Left forelimb (tissue), 1 donor: ENCODE measurements at places on chromosomes 2 and 18.

GRCh38 chr2:184689638-184690037, 91.3 kb downstream of the ZNF804A start:
- no peak for DNase-seq

- no peak for DNase-seq
Measured at GRCh38 chr2:215722986-215723630, 287.2 kb upstream of the FN1 start.

DNA sequence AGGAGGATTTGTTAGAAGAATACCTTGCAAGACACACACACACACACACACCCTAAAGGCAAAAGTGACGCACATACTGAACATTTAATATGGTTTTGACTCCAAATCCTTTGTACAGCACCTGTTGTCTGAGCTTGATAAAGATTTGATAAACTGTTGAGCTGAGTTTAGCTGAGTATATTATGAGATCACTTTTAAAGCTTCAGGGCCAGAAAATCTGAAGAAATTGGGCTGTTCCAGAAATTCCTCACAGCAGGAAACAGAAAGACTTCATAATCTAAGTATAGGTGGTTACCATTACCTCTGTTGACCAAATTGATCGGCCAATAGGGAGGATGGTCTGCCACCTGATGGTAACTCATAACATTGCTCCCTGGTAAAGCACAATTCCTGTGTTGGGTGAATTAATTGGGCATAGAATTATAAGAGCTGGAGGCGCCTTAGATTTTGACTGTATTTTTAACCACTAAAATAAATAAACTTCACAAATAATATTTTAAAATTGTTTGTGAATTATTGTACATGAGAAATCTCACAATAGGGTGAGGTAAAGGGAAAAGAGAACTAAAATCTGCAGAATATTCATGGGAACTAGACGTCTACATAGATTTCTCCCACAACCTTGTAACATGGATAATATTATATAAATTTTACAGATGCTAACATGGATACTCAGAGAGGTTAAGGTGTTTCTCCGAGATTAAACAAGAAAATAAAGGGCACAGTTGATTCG, 21.8 kb upstream of the RPIA start:
- no peak for DNase-seq

DNA sequence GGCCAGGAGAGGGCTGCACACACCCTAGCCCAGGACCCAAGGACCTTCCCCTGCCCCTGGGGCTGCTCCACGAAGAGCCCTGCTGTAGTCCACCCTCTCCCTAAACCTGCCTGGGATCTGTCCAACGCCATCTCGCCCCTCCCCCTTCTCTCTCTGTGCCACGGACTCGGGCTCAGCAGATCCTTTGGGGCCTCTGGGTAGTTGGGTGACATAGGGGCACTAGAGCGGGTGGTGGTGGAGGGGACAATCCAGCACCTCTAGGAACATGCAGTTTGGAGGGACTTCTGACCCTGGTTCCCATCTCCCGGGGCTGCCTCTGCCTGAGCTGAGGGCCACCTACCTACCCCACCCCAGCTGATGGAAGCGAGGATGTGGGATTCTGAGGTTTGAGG, 7.3 kb upstream of the CRYBA2 start:
- no peak for DNase-seq

- no peak for DNase-seq
Measured at GRCh38 chr2:144703852-144704708, 184.2 kb upstream of the ZEB2 start.

GRCh38 chr2:72147303-72147971, at the start of gene CYP26B1:
CYP26B1 (minus strand) TSS chr2:72147862; CDS start chr2:72147834, 28 bp downstream.
- peak; percentile 68 for DNase-seq

- DNase-seq, result no peak
Measured at GRCh38 chr2:80073134-80073561, 231.4 kb downstream of the LRRTM1 start.

DNA sequence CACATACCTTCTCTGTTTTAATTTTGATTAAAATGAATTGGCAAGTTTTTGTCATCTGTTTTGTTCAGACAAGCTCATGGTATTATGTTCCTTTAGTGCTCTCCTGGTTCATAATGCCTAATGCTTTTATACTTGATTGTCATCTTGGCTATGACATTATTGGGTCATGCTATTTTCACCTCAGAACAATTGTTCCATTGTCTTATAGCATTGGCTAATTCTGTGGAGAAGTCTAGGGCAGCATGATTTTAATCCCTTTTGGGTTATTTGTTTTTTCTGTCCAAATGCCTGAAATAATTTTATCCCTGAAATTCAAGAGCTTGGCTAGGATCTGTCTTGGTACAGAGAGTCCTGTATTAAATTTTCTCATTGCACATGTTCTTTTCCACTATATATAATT, 83.8 kb upstream of the CCDC85A start:
- no peak for DNase-seq

- peak; percentile 83 for DNase-seq
Measured at GRCh38 chr2:222709191-222709891, 37.9 kb downstream of the MOGAT1 start.

DNA sequence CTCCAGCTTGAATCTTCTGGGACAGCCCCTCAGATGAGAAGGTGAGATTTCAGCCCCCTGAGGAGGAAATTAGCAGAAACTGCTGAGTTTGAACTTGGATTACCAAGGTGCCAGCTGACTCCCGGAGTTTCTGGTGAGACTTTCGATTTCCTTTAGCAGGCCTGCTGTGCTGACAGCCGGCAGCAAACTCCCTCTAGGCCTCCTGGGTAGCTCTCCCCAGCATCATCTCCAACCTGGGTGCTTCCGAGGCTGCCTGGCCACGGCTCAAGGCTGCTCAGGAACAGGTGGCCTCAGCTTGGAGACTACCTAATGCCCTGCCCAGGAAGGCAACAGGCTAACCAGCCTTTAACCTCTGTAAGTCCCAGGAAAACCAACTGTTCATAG, 16.5 kb downstream of the SDC1 start:
- no peak for DNase-seq

DNA sequence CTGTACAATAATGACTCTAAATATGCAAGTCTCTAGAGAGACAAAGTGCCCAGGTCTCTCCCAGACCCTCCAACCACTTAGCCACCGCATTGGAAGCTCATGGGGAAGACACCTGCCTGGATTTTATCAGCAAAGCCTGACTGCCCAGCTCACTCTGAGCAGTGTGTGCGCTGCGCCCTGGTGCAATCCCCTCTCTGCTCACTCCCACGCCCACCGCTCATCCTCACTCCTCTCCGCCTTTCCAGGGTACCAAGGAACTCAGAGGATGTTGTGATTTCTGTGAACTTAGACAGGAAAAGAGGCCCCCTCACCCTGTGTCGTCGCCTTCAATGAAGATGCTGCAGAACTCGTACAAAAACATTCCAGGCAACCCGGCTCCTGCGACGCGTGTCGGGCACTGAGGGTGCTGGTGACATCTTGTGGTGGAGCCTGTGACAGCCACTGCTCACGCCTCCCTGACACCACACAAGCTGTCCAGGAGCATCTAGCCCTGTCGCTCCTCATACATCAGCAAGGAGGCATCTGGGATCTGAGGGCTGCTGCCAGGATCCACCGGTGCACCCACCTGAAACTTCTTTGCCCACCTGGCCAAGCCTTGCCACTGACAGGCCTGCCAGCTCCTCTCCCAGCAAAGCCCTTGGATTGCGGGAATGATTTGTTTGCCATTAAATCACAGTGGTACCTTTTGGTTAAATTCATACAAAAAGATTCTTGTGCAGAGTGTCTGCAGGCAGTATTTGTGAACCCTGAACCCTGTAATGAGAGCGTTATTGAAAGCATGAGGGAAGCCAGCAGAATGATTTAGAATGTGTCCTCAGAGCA, 220.4 kb downstream of the ZNF516 start:
- no peak for DNase-seq

- no peak for DNase-seq
Measured at GRCh38 chr2:100413571-100413970, 3.9 kb downstream of the CHST10 start.

DNA sequence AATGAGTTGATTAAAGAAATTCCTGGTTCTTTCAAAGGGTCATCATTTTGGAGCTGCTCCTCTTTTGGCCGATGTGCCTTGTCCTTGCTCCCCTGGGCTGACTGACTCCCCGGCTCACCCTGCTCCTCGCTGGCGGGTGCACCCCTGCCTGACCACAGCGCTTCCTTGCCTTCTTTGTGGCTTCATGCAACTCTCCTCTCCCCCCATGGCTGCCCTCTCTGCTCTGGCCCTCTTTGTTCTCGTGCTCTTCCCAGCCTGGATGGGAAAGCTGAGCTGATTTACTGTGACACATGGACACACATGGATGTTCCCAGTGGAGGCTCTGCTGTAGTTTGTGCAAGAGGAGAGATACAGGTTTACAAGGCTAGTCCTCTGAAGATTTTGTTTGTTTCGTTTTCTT, 234.6 kb downstream of the HAUS1 start:
- DNase-seq, result no peak

DNA sequence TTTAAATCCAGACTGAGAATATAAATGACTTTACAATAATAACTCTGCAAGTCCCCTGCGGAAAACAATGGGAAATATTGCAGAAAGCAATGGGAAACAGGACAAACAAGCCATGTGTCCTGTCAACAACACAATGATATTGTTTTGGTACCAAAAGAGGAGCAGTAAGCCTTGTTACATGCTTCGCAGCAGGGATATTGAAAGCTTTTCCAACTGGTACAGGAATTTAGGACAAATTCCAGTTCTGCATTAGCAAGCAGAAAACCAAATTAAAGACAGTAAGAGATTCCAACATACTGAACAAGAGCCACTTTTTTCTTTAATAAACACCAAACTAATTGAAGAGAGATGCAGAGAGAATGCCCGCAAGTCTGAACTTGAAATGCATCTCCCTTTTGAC, 30.0 kb downstream of the FRZB start:
- DNase-seq, result no peak

- no peak for DNase-seq
Measured at GRCh38 chr18:27750014-27750413, 426.9 kb downstream of the CDH2 start.

- no peak for DNase-seq
Measured at GRCh38 chr18:55250768-55251173, 291.5 kb upstream of the CCDC68 start.

- no peak for DNase-seq
Measured at GRCh38 chr2:55269645-55269990, 587 bp upstream of the MTIF2 start.

DNA sequence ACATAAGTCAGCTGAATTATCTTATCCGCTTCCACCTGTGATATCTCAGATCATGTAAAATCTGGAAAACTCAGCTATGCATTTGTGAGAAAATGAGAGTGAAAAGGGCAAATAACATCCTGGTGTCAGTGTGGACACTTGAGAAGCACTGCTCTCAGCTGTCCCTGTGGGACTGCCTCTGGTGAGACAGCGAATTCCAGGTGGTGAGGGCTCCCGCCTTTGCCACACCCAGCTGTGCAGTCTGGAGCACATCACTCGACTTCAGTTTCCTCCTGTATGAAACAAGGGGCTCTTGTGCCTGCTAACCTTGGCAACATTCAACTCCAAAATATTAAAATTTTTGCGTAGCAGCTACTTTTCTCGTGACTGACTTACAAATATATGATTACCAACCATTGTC, 194.9 kb upstream of the BOD1L2 start:
- DNase-seq, result no peak

GRCh38 chr2:202592566-202592965, 42.2 kb upstream of the FAM117B start:
- no peak for DNase-seq

- no peak for DNase-seq
Measured at GRCh38 chr2:66960161-66960560, 437.0 kb upstream of the ETAA1 start.

DNA sequence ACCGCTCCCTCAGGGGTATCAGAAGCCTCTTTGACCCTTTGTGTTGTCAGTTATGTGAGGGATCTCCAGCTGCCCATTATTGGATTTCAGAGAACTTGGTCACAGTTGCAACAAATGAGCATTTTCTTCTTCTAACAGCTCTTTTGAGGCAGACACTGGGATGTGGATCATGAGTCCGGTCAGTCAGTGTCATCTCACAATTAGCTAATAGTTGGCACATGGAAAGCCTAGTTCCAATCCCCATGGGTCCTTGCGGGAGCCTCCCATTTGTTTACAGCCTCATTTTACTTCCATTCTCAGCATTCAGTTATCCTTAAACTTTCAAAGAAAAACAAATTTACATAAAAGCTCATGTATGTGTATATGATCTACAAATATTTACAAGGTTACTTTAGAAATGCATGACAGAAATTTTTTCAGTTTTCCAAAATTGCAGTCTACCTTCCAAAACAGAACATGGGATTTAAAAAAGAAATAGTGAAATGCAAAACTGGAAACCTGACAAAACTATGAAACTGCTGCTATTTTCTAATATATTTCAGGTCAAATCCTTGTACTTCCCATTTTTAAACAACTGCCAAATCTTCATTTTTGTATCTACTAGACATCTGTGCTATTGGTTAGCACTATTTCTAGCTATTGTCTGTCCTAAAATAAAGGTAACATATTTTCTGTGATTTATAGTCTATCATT, 547.1 kb upstream of the ZEB2 start:
- DNase-seq, result no peak
